ENCODE measurements at places on chromosomes 13 and 19.

- peak; percentile 82 for DNase-seq
These were observed 79.3 kb downstream of the KDM4B start for GRCh38 chr19:5048091-5048726.

GRCh38 chr19:45553464-45553863, 31.1 kb downstream of the OPA3 start:
- peak; percentile 42 for DNase-seq

DNA sequence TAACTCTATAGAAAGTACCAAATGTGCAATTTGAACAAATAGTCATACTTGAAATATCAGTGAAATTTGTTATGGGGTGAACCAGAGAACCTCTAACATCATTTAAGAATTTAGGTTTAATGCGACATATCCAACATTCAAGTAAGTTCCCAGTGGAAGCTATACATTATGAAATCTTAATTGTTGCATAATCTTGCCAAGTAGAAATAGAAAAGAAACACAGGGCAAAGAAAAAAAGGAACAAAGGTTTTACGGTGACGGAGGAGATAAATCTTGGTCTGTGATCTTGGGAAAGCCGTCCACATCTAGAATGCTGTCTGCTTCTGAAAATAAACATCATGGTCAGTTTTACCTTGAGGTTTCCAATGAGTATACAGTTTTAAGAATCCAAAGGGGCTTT, 445.7 kb downstream of the RFC3 start:
- no peak for DNase-seq

DNA sequence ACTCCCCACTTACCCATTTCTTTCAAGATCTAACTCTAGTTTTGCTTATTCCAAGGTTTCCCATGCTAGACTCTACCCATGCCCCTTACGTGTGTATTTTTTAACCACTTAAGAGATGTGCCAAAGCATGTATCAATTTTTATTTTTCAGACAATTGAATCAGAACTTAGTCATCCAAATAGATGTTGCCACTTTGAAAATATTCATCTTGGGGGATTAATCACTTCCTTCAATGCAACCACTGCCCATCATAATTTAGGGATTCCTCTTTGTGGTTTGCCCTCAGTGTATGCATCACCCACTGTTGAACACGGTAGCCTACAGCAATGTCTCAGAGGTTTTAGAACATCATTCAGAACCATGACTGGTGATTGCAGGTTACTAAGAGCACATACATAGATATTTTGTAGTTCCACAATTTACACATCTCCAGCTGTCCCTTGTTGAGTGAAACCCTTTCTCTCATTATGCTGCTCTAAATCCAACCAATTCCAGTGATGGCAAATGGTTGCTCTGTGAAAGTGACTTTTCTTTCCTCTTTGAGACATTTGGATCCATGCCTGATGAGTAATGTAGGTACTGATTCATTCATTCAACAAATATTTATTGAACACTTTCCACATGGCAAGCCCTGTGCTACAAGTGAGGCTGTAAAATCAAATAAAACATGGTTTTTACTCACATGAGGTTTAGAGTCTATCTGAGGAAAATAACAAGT, 60.6 kb upstream of the SERP2 start:
- no peak for DNase-seq

GRCh38 chr13:74596691-74597090, 462.5 kb upstream of the KLF12 start:
- DNase-seq, result no peak

DNA sequence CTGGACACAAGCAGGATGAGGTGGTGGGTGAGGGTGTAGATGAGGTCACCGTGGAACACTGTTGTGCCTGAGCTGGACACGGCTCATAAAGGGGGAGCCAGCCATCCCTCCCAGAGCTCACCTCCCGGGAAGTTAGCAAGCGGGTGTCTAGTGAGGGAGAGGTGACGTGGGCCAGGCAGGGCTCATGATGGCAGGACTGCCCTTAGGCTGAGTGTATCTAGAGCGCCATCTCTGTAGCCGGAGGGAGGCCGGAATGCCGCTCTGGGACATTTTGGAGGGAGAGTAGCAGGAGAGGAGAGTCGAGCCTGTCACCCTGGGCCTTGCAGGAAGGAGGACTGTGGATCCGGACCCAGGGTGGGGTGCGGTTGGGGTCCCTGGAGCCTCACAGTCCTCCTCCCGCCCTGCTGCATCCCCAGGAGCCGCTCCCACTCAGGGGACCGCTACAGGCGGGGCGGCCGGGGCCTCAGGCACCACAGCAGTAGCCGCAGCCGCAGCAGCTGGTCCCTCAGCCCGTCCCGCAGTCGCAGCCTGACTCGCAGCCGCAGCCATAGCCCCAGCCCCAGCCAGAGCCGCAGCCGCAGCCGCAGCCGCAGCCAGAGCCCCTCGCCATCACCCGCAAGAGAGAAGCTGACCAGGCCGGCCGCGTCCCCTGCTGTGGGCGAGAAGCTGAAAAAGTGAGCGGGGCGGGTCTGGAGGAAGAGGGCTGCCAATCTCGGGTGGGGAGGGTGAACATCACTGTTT, 9.2 kb downstream of the ZNF296 start:
- DNase-seq, result no peak

DNA sequence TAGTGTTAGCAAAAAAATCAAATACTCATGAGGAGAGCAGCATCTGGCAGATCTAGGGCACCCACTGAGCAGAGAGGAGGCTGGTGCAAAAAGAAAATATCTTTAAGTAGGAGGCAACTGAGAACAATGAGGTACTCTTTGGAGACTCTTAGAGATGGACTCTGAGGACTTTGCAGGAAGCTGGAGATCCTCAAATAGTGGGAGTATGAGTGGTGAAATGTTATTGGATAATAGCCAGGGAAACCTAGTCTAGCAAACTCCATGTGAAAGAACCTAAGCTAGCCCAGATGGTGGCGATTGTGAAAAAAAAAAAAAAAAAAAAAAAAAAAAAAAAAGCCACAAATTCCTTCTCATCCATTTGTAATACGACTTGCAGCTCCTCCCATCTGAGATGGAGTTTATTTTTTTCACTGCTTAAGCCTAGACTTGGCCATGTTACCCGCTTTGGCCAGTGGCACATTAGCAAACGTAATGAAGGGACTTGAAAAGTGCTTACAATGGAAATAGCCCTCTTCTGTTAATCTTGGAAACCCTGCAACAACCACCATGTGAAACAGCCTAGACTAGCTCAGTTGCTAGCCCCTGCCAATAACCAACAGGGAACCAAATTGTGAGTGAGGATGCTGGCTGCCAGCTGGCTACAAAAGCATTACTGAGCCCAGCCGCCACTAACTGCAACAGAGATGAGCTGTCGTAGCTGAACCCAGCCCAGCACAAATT, 476.2 kb downstream of the KLF12 start:
- DNase-seq, result no peak

DNA sequence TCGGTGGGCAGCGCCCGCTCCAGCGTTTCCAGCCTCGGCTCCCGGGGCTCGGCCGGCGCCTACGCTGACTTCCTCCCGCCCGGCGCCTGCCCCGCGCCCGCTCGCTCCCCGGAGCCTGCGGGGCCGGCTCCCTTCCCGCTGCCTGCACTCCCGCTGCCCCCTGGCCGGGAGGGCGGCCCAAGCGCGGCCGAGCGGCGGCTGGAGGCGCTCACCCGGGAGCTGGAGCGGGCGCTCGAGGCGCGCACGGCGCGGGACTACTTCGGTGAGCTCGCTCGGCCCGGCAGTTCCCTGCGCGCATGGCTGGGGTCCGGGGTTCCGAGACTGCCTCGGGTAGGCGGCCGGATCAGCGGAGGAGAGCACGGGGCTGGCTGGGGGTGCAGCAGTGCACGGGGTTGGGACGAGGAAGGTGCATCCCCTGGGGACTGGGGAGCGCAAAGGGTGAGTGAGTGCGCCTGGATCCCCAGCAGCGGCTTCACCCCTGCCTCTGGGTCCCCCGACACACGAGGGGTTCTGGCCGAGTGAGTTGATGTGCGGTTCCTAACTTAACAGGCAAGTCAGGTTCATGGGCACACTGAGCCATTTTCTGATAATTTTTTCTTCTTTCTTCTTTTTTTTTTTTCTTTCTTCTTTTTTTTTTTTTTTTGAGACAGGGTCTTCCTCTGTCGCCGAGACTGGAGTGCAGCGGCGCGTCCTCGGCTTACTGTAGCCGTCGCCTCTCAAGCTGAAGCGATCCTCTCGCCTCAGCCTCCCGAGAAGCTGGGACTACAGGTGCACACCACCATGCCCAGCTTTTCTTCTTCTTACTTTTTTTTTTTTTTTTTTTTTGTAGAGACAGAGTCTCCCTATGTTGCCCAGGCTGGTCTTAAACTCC, 1.1 kb downstream of the WTIP start:
- DNase-seq, result no peak

GRCh38 chr13:50893211-50893852, 16.3 kb upstream of the RNASEH2B start:
- no peak for DNase-seq

DNA sequence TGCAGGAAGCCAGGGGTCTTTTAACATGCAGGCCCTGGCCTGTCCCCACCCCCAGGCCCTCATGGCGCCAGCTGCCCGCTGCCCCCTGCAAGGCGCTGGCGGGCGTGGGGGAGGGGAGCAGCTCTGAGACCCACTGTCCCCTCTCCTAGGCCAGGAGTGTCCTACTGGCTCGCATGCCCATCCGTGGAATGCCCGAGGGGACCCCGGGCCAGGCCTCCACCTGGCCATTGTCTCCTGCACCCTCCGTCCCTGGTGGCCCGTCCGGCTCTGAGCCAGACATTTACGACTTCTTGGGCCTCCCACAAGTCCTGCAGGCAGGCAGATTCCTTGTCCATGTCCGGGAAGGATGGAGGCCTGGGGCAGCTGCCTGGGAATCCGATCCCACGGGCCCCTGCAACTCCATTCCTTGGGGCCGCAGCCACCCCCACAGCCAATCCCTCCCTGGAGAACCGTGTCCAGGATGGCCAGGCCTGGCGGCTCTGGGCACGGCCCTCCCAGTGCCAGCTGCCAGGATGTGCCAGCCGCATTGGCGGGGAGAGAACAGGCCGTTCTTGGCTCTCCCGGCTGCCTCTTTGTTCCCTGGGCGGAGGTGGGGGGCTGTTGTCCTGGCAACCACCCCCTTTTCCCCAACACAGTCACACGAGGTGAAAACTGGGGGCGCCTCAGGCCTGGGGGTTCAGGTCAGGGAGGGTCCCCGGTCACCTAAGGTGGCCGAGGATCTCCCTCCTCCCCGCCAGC, 10.5 kb upstream of the PLIN3 start:
- no peak for DNase-seq

DNA sequence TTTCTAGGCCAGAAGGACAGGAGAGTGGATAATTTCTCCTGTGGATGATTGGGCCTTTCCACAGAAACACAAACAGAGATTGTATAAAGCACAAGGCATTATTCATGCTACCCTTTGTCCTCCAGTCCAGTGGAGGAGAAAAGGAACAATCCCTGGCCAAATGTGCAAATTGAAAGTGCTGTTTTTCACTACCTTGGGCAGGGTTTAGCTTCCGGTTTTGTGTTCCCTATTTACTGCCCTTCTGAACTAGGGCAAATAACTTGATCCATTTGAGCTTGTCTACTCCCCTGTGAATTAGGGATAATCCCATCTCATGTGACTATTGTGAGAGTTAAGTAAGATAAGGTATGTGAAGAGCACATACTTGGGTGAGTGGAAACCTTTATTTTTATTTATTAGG, 13.3 kb downstream of the PDX1 start:
- DNase-seq, result no peak

DNA sequence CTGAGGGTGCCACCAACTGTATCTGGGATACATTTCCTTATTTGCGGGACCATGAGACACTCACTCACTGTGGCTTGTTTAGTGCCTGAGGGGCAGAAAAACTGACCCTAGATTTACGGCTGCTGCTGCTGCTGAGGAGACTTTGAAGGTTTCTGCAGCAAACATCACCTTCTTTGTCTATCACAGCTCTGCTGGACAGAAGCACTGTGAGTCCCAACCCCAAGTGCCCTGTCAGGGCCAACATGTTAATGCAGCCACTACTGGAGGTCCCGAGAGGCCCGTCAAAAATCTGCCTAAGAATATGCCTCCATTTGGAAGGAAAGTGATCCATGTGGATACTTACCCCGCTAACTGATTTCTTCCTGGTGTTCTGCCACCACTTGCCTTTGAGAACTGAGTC, 37.3 kb upstream of the UBL3 start:
- DNase-seq, result no peak

GRCh38 chr19:13078897-13079541, 23.6 kb downstream of the LYL1 start:
- peak; percentile 59 for DNase-seq

DNA sequence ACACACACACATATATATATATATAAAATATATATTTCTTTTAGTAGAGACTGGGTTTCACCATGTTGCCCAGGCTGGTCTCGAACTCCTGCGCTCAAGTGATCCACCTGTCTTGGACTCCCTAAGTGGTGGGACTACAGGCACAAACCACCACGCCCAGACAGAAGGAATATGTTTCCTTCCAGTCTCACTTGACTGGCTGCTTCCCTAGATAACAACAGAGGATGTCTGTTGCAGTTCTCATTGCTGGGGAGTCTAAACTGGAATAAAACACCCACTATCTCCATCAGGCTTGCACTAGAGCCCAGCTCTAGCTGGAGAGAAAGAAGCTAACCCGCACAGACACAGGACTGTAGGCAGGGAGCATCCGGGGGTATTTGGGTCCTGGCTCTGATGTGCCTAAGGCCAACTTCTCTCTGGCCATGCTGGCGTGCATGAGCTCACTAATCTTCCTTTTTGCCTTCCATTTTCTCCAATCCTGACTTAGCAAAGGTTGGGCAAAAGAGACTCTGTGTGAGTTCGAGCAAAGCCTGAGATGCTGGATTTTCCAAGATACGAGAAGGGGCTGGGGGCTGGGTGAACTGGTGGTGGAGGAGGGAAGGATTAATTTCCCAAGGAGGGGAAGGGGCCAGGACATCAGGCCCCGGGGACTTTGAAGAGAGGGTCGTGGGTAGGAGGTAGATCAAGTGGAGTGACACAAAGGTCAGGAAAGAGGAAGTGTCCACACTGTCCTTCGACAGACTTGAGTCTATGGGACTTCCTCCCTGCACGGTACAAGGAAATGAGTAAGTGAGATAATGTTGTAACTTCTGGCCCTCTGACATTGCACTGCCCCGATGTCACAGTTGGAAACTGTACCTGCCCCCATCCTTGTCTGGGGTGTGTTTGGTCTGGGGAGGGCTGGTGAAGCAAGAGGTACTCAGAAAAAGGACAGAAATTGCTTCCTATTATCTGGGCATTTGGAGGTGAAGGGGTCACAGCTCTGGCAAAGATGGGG, 22.5 kb upstream of the ALOX5AP start:
- no peak for DNase-seq
